Activated CD4-positive, alpha-beta T cell treated with anti-CD3 and anti-CD28 coated beads, Interleukin-10, Interleukin-2, amounts not matched to agents 100 ng/mL and 50 ng/mL, durations not matched to agents 16 hours and 8 hours (primary cell): ENCODE measurements at places on chromosomes 12 and 14.

DNA sequence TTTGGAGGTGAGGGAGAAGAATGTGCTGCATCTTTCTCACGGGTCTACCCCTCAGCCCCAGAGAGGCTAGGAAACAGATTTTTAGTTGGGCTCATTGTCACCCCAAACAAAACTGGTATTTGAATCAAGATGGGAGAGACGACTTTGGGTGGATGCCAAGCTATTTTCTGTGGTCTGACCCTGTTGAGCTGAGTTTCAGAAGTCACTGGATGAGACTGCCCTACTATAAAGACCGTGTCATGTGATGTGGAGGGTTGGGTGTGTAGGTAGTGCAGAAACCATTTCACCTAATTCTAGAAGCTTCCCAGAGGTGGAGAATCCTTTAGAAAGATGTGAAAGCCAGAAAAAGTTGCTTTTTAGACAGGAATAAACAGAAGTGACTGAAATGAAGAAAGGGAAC, 60.2 kb downstream of the IFT43 start:
- no peak for DNase-seq

GRCh38 chr12:108561852-108562347, 496 bp upstream of the ISCU start:
- DNase-seq: peak; percentile 29

GRCh38 chr14:53628732-53629430, 327.7 kb downstream of the BMP4 start:
- no peak for DNase-seq

GRCh38 chr14:52352061-52352491, 38.0 kb downstream of the PTGER2 start:
- peak; percentile 83 for DNase-seq

GRCh38 chr12:130663514-130663913, 52.6 kb downstream of the RIMBP2 start:
- DNase-seq: no peak

- no peak for DNase-seq
These were observed 51.4 kb downstream of the NCOR2 start for GRCh38 chr12:124515981-124516380.

DNA sequence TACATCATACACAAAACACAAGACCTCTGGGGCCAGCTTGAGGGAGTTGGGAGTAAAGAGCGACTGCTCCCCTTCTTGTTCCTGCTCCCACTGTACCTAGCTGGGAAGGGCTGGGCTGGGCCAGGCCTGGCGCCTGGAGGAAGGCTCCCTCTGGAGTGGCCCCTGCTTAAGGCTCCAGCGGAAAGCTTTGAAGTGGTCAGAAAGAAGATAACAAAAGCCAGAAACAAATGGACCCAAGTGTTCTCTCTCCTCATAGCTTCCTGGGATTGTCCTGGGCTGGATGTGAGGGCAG, 25.3 kb downstream of the PRPF40B start:
- no peak for DNase-seq

GRCh38 chr14:90658541-90658967, 157.7 kb downstream of the TTC7B start:
- peak; percentile 44 for DNase-seq

DNA sequence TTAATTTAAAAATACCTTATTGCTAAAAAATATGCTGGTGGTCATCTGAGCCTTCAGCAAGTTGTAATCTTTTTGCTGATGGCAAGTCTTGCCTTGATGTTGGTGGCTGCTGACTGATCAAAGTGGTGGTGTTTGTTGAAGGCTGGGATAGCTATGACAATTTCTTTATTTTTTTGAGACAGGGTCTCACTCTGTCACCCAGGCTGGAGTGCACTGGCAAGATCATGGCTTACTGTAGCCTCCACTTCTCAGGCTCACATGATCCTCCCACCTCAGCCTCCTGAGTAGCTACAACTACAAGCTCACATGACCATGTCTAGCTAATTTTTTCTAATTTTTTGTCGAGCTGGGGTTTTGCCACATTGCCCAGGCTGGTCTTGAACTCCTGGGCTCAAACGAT, 24.8 kb downstream of the PRORP start:
- DNase-seq: no peak

DNA sequence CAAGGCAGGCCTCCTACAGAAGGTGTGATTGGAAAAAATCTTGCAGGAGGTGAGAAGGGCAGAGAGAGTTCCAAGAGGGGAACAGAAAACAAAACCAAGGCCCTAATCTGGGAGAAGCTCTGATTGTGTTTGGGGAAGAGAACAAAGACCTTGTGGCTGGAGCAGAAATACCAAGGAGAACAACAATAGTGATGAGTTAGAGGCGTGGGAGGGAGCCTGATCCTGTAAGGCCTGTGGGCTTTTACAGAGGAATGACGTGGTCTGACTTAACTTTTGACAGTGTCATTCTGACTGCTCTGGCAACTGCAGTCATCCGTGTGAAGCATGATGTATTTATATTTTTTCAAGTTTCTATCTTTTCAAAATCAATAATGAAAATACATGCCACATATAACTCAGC, 200.6 kb downstream of the ANO4 start:
- no peak for DNase-seq

GRCh38 chr14:23751616-23752015, 115.5 kb downstream of the DHRS2 start:
- DNase-seq: no peak

DNA sequence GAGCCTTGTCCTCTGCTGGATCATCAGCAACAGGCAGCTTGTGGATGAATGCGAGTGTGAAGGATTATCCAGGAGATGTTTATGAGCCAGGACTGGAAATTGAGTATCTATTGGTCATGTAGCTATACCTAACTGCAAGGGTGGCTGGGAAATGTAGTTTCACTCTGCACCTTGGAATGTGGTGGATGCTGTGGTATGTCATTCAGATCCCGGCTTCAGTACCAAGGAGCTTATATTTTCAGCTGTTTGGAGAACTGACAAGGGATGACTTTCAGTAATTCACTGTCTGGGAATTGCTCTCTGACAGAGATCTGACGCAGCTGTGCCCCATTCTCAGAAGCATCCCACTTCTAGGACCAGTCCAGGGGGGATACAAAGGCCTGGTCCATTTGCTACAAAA, 792.3 kb upstream of the NOVA1 start:
- no peak for DNase-seq

DNA sequence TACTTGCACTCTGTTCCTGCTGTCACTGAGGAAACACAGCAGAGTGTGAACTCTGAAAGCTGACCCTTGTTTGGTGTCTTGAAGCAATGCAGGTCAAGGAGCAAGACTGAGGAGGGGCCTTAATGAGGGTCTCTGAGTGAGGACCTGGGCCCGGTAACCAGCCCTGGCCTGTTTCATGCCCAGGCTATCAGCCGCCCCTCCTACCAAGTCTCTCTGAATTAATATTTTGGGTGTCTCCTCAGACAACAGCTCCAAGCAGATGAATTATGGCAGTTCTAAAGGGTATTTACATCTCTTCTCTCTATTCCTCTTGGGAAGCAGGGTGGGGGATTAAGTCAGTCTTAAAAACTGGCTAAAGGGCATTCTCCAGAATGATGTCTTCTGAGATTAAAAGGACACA, 394.5 kb downstream of the ZFP36L1 start:
- no peak for DNase-seq

- no peak for DNase-seq
These were observed 146.4 kb upstream of the FKBP4 start for GRCh38 chr12:2648406-2648805.

- no peak for DNase-seq
These were observed 16.3 kb downstream of the SCARB1 start for GRCh38 chr12:124847113-124848074.

GRCh38 chr12:83158613-83159207, 472.0 kb downstream of the TMTC2 start:
- no peak for DNase-seq

- DNase-seq: no peak
These were observed 89.4 kb upstream of the ARHGAP5 start for GRCh38 chr14:31987721-31988120.

DNA sequence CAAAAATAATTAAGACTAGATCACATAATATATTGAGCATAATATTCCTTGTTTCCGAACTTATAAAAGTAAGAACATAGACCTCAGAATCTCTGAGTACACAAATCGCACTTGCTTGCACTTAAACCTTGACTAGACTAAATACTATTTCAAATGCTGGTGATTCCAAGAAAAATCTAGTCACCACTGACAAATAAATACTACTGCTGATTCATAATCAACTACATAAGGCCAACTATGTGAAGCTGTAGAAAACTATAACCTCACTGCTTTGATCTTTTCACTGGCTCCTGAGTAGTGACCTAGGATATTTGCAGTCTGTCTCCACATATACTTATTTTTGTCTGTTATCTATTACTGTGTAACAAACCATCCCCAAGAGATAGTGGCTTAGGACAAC, 245.4 kb downstream of the DIO2 start:
- DNase-seq: no peak

DNA sequence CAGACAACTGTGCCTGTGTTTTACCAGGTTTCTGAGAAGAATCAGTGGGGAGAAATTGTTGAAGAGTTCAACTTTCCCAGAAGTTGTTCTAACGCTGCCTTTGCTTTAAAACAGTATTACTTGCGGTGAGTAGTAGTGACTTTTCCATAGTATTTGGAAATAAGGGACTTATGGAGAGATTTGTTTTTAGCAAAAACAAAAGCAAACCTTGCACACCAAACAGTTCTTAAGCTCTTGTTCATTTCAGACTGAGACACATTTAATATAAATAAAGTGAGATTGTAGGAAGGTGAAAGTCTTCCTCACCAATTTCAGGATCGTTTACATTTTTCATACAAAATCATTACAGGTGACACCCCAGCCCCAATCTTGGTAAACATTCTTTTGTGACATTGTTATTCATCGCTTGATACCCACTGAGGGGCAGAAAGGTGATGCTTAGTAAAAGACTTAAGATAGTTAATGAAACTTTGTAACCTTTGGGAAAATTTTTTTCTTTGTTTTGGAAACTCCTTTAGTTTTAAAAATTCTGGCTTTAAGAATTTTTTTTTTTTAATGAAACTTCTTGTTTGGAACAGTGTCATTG, 1.8 kb downstream of the ARID2 start:
- no peak for DNase-seq

GRCh38 chr14:99325016-99325415, 53.0 kb upstream of the BCL11B start:
- DNase-seq: no peak

DNA sequence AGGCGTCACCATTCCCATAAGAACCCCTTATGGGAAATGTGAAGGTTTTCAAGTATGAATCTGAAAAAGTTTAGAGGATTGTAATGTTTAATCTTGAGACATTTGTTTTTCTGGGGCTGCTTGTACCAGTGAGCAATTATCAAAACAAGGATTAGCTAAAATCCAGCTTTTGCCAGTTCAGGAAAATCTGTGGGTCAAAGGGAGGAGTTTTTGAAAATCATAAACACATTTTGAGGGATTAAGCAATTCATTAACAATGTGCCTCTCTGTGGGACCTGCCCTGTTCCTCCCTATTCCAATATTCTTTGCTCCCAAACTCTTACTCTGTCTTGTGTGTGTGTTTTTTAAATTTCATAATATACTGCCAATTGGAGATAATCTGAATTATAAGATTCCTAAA, 11.7 kb upstream of the DAAM1 start:
- no peak for DNase-seq

- peak; percentile 77 for DNase-seq
These were observed 19.4 kb downstream of the TMEM116 start for GRCh38 chr12:111993292-111994150.

GRCh38 chr14:105419195-105420091, at the start of gene MTA1:
TSS of gene MTA1 (plus strand) at chr14:105419827. CDS start at chr14:105420036, 209 bp downstream.
- peak; percentile 46 for DNase-seq
